Aortic smooth muscle cell (primary cell): ENCODE measurements at places on chromosomes 7 and 10. TPM values are rescaled to one million over a fixed set of nuclear protein-coding genes. Genes with fewer than 3 reads are reported as not detected.

WAC gene
- 40.2 and 52.5 TPM in 2 replicates for total RNA-seq

GJD4 gene
- not detected in 2 replicates for total RNA-seq

C10orf53 gene
- not detected in 2 replicates for total RNA-seq

ASB10 gene
- total RNA-seq: not detected in 2 replicates

GDF2 gene
- not detected in 2 replicates for total RNA-seq

AFAP1L2 gene
- total RNA-seq: 0.06 and 0.13 TPM in 2 replicates

LRRD1 gene
- 0.12 and 0.13 TPM in 2 replicates for total RNA-seq

NHLRC2 gene
- 11.6 and 12.5 TPM in 2 replicates for total RNA-seq

MYO1G gene
- under 0.01 TPM in 2 replicates for total RNA-seq

AKR1C4 gene
- total RNA-seq: not detected in 2 replicates

HACD1 gene
- 10.4 and 11.6 TPM in 2 replicates for total RNA-seq
